Retina (tissue), 1 donor: ENCODE measurements at places on chromosomes 7 and 10.

DNA sequence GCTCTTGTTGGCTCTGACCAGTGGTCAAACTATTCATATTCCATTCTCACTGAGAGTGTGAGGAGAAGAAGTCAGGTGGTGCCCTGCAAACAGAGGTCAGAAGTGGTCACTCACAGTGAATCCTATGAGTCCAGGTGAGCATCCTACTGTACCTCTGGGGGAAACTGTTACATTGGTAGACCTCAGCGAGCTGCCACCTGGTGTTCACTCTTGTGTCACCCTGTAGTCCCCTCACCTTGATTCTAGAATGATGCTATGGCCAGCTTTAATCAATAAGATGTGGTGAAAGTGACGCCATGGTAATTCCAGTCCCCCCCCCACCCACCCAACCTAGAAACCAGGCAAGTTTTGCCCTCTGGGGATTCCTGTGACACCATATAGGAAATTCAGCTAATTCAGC lies 1.2 kb upstream of the AMPH start:
- DNase-seq: no peak

DNA sequence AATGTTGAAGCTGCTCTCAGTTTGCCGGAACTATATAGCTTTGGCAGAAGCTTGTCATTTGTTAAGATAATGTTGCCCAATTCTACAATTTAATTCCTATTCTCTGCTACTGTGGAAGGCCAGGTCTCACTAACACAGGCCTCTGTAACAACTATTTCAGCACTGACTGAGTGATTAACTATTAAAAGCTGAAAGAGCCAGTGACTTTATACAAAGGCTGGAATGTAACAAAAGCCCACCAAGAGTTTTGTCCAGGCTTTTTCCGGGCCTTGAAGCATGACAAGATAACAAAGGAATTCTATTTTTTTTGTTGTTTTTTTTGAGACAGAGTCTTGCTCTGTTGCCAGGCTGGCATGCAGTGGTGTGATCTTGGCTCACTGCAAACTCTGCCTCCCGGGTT lies 795.6 kb downstream of the PHTF2 start:
- no peak for DNase-seq

- no peak for DNase-seq
These were observed 571 bp upstream of the PRKAR2B start for GRCh38 chr7:107043921-107044346.

DNA sequence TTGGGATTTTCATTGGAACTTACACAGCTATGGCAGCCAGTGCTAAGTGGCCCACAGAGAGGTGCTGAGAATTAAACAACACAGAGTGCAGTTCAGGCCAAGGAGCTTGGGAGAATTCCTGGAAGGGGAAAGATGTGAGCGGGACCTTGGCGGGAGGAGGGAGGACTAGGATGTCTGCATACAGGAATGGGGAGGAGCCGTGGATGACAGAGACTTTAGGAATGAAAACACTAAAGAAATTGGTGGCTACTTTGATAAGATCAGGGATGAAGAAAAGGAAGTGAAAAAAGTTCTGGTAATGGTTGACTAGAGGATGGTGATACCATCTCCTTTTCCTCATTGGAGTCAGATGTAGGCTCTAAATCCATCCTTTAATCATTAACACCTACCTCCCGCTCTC lies 234.2 kb upstream of the FZD8 start:
- DNase-seq: no peak

GRCh38 chr7:133022661-133023060 lies 59.2 kb downstream of the CHCHD3 start:
- no peak for DNase-seq

DNA sequence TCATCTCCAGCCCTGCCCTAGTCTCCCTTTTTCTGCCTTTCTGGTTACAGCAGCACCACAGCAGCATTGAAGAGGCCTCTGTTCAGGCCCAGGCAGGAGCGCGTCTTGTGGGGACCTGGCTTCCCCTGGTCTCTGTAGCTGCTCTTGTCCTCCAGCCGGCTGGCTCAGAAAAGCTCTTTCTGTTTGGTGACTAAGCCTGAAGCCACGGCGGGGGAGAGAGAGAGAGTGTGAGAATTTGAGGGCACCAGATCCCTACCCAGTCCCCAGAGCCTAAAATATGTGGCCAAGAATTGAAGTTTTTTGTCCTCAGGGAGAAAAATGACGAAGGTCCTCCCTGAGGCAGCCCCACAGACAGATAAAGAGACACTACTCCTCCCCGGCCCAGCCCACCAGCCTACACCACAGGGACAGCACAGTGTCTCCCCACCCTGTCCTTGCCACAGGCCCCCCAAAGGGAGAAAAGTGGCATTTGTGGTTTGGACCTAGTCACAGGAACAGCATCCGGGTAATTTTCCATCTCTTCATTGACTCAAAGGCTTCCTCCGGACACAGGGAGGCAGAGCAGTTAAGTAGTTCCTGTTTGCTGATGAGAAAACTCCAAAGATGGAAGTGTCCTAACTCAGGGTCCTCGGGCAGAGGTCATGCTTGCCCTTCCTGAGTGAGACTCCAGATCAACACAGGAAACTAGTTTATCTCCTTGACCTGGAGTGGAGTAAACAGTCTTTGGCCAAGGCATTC lies 13.3 kb upstream of the FAM180A start:
- no peak for DNase-seq
